ENCODE measurements at places on chromosomes 7 and 10.

- peaks cover 5% of the 10 kb centered on the region for H3K4me1 ChIP-seq
- H3K27ac ChIP-seq = peak overlapping the region; percentile 47
- H3K27me3 ChIP-seq = no peaks in the 10 kb centered on the region
- no peaks in the 10 kb centered on the region for H3K36me3 ChIP-seq
- H3K4me3 ChIP-seq = peak overlapping the region; percentile 66
These were observed 20.3 kb upstream of the IGF2BP3 start for GRCh38 chr7:23490357-23491135.

DNA sequence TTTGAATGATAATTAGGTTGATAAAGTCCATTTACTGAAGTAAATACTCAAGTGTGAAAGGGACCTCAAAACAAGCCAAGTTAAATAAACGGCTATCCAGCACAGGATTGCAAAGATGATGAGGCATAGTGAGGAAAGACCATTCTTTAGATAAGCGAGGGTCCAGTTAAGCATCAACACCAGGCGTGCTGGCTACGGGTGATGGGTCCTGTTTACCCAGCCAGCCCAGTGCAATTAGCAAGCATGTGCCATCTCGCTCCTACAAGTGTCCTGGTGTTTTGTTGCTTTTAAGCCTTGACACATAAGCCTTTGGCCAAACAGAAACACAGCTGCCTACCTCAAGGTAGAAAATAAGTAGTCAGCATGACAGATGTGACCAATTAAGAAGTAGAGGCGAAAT lies 7.1 kb downstream of the NEBL start:
- no peaks in the 10 kb centered on the region for H3K36me3 ChIP-seq
- H3K4me1 ChIP-seq = no peaks in the 10 kb centered on the region
- H3K27me3 ChIP-seq = no peaks in the 10 kb centered on the region

DNA sequence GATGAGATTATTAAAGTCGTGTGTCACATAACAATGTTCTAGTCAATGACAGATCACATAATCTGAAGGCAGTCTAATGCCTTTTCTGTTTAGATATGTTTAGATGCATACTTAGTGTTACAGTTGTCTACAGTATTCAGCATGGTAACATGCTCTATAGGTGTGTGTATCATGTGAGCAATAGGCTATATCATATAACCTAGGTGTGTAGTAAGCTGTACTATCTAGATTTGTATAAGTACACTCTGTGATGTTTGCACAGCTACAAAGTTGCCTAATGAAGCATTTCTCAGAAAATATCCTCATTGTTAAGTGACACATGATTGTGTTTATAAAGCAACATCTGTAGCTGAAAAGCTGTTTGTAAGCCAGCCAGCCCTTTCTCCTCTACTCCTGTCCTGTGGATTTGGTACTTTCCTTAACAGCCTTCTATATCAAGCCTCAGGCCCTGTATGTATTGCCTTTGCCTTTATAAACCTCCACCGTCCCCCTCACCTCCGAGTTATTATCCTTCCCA lies 6.3 kb downstream of the HECTD2 start:
- no peaks in the 10 kb centered on the region for H3K4me1 ChIP-seq
- no peaks in the 10 kb centered on the region for H3K36me3 ChIP-seq
- no peak overlapping the region for H3K4me3 ChIP-seq
- no peaks in the 10 kb centered on the region for H3K27me3 ChIP-seq
- DNase-seq = no peak

- no peak overlapping the region for H3K27ac ChIP-seq
- DNase-seq = no peak
- no peaks in the 10 kb centered on the region for H3K36me3 ChIP-seq
- H3K4me3 ChIP-seq = no peak overlapping the region
These were observed 116.8 kb downstream of the CPED1 start for GRCh38 chr7:121105262-121105661.

GRCh38 chr10:129421399-129422010 lies 45.5 kb upstream of the MGMT start:
- no peaks in the 10 kb centered on the region for H3K4me1 ChIP-seq
- no peak for DNase-seq
- no peak overlapping the region for H3K4me3 ChIP-seq
- H3K27me3 ChIP-seq = no peaks in the 10 kb centered on the region
- no peaks in the 10 kb centered on the region for H3K36me3 ChIP-seq

DNA sequence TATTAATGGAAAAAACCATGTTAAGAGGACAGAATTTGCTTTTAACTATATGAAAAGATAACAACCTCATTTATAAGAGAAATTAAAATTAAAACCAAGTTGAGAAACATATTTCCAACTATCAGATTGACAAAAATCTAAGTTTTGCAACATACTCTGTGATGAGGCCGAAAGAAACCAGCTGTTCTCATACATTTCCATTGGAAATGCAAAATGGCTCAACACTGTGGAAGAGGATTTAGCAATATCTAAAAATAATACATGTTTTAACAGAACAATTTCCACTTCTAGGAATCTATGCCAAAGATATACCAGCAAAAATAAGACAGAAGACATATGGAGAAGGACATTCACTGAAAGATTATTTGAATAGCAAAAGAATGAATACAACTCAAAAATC lies 268.8 kb downstream of the DYNC1I1 start:
- no peak overlapping the region for H3K4me3 ChIP-seq
- no peak overlapping the region for H3K27ac ChIP-seq
- DNase-seq = no peak
- no peaks in the 10 kb centered on the region for H3K4me1 ChIP-seq

- no peak overlapping the region for H3K4me3 ChIP-seq
- H3K36me3 ChIP-seq = no peaks in the 10 kb centered on the region
- DNase-seq = no peak
These were observed 71.4 kb downstream of the PLXNA4 start for GRCh38 chr7:132504852-132505251.

DNA sequence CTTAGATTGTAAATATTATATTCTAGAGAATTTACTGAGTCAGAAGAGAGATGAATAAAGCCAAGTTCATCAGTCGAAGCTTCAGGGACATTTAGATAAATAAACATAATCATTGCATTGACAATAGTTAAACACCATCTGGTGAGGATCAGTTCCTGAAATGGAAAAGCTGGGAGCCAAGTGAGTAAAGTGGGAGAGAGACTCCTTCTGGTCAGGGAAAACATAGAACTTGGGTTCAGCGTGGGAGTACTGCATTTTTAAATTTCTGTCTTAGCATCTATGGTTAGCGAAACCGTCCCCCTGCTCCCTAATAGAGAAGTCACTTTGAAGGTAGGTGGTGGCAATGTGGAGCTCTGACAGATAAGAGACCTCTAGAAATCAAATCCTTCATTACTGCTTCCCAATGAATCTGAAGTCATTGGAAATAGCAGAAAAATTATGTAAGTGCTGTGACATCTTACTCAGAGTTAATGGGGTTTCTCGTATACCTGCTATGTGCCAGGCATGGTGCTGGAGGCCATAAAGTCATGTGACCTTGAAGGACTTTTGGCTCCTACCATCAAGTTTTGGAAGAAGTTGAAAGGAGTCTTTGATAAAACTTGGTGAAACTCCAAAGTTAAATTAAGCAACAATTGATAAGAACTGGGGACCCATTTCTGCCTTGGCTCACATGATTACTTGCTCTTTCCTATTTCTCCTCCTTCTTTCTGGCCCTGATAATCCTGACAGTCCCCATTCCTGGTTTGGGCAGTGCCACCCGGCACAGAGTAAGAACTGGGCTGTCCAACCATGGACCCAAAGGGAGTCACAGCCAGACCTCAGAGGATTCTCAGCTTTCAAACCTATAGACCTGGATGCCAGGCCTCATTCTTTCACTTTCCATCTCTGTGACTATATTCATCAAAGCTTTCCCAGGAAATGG lies 211.2 kb downstream of the C7orf25 start:
- no peaks in the 10 kb centered on the region for H3K36me3 ChIP-seq
- no peaks in the 10 kb centered on the region for H3K27me3 ChIP-seq
- H3K4me3 ChIP-seq = no peak overlapping the region
- no peak overlapping the region for H3K27ac ChIP-seq
- H3K4me1 ChIP-seq = no peaks in the 10 kb centered on the region

Measured in CD8-positive, alpha-beta memory T cell (primary cell).